ENCODE measurements at places on chromosomes 5 and 9.

DNA sequence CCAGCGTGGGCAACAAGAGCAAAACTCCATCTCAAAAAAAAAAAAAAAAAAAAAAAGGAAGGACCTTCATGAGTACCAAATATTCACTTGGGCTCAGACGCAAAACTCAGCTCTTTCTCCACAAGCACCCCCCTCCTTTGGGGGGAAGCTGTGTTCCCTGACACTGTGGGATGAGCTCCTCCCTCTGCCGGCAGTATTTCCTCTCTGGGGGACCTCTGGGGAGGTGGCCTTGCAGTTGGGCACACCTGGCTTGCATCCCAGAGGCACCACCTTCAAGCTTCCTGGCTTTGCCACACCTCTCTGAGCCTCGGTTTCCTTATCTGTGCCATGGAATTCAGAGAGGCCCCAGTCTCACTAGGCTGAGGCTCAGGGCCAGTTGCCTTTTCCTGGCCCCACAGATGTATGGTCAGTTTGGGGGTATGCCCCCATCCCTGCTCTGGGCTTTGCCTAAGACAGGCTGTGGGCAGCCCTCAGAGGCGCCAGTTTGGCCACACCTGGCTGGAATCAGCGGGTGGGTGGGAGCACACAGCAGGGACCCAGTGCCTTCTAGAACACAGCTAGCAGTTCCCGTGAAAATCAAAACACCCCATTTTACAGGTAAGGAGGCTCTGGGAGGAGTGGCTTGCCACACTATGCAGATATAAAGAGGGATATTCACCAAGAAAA is 157.5 kb upstream of the IER5L start:
- DNase-seq: peak; percentile 32

GRCh38 chr9:125169895-125170294 is 19.7 kb downstream of the PPP6C start:
- DNase-seq: no peak

GRCh38 chr5:37767961-37768360 is 71.9 kb downstream of the GDNF start:
- no peak for DNase-seq

DNA sequence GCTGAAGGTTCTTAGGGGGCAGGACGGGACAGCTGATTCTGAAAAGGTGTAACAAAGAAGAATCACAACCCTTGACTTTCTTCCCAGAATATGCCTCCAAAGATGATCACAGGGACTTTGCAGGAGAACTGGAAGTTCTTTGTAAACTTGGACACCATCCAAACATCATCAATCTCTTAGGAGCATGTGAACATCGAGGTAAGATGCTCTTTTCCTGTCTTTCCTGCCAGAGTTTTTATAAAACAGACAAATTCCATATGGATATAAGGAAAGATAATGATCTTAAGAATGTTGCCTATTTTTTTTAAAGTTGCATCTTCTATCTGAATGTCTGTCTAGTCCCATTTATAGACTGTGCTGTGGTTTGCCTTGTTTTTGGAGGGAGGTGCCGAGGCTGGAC is 87.9 kb downstream of the EQTN start:
- no peak for DNase-seq

DNA sequence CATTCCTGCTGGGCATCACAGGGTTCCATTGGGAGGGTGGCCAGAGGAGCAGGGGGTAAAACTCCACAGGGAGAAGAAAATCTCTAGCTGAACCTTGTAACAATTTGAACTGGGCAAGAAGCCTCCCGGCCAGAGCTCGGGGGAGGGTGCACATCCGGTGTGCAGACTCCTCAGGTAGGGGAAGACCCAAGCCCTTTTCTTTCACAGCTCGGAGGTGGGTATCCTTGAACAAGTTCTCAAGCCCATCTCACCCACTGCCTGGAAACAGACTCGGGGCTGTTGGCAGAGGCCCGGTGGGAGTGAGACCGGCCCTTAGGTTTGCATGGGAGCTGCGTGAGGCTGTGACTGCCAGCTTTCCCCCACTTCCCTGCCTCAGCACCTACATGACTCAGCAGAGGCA is 111.5 kb upstream of the IL7R start:
- no peak for DNase-seq

DNA sequence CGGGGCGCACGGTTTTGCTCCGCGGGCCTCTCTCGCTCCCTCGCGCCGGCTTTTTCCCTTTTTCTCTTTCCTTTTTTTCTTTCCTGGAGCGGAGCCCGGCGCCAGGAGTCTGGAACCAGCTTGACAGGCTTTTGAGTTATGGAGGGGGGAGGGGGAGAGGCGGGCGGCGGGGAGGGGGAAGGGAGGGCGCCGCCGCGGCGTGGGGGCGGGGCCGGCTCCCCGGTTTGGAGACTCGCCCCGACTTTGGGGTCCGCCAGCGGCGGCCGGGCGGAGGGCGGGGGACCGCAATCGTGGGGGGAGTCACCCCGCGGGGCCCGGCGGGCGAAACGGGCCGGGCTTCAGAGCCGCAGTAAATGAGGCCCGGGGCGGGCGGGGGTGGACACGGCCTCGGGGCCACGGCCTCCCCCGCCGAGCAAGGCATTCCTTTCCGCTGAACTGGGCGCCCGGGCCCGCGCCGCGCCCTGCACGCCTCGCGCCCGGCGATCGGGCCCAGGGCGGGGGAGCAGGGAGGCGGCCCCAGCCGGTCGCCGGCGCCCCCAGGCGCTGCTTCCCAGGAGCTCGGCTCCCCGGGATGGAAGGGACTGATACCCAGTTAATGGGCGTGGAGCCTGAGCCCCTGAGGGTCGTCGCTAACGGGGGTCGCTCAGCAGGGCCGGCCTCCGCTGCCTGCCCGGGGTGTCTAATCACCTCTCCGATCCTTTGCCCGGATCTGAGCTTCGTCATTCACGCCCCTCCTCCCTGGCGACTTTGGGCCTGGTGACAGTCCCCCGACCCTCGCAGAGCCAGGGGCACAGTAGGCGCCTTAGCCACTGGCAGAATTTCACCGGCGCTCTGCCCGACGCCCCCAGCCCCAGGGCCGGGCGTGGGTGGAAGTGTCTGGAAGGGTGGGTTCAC is 138.1 kb downstream of the C9orf50 start:
- DNase-seq: peak; percentile 53

GRCh38 chr5:103114440-103114839 is 5.5 kb downstream of the GIN1 start:
- no peak for DNase-seq

- DNase-seq: no peak
Measured at GRCh38 chr9:127769929-127770582, 8.4 kb downstream of the SH2D3C start.

GRCh38 chr5:178106556-178107239 is 6.6 kb upstream of the N4BP3 start:
- DNase-seq: no peak

DNA sequence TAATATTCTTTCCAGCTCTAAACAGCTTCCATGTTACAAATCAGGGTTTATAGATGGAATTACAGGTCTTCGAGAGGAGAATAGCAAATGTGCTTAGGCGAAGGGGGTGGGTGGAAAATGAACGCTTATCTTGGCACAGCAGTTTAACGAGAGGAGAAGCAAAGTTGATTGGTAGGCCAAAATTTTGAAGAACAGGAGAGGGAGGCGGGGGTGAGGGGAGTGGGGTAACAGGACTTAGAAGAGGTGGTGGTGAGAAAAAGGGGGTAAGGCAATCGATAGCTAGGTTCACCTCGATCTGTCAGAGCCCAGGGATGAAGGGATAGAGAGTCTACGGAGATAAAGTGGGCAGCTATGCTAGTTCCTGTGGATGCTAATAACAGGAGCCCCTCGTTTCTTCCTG is 764 bp downstream of the ANKRA2 start:
- DNase-seq: no peak
